ENCODE measurements at places on chromosomes 12 and 14.

GRCh38 chr12:89064151-89064550, 288.1 kb downstream of the DUSP6 start:
- no peak for DNase-seq

DNA sequence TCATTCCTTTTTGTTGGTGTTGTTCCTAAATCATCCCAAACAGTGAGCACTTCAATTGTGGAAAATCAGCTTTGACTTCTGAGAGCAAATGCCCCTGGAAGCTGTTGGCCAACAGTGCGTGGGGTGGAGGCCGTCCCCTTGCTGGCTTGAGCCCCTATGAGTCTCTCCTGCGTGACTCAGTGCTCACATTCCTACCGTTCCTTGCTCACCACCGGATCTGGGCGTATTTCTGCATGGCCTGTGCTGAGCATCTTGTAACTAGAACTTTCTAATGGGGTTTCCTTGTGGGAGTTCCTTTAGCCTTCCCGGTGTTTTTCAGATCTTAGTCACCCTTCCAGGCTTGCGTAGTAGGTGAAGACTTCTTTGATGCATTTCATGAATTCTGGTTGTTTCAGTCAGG, 14.7 kb downstream of the SERPINA1 start:
- no peak for DNase-seq

GRCh38 chr14:105094193-105094907, 29.1 kb upstream of the GPR132 start:
- DNase-seq = no peak

DNA sequence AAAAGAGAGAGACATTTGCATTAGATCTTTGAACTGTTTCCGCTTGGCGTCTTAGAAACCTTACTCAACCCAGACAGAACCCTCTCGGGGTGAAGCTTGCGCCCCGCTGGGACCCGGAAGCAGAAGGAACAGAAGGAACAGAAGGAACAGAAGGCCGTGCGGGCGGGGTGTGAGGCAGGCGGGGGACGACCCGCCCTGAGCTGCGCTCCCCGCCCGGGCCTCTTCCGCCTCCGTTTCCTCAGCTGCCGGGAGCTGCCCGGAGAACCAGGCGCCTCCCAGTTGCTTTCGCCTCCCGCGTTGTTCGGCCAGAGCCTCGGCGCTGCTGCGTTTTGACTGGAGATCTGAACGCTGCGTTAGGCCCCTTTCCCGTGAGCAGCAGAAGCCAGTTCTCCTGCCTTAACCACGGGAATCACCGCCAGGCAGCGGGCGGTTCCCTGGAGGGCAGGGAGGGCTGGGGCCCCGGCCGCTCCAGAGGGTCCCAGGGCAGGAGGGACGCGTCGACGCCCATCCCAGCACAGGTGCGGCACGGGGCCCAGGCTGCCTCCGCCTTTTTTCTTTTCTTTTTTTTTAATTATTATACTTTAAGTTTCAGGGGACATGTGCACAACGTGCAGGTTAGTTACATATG, 19.3 kb upstream of the MMP17 start:
- DNase-seq = peak; percentile 82

DNA sequence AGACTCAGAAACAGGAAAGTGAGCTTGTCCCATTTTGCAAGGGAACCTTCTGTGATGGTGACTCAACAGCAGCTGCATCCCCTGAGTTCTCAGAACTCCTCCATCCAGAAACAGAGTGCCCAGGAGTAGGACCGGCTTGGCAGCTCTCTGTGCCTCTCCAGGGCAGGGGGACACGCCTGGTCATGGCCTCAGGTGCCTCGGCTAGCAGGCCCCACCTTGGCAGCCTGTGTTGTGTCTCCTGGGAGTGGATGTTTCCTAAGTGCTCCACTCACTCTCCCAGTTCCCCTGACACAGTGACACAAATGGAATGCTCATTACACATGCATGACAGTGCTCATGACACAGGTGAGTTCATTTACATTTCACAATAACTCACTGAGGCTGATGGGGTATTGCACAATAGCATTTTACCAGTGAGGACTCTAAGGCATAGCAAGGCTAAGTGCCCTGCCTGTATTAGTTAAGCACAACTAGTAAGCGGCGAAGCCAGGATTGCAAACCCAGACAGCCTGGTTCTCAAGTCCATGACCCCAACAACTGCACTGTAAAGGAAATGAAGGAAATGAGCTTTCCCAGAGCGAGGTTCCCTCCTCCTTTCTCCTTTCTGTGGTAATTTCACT, 47.4 kb downstream of the CALM1 start:
- no peak for DNase-seq

- DNase-seq = no peak
Observed at GRCh38 chr12:104620837-104621531, 164.2 kb downstream of the CHST11 start.

GRCh38 chr14:87450193-87450592, 542.8 kb downstream of the GALC start:
- DNase-seq = no peak

DNA sequence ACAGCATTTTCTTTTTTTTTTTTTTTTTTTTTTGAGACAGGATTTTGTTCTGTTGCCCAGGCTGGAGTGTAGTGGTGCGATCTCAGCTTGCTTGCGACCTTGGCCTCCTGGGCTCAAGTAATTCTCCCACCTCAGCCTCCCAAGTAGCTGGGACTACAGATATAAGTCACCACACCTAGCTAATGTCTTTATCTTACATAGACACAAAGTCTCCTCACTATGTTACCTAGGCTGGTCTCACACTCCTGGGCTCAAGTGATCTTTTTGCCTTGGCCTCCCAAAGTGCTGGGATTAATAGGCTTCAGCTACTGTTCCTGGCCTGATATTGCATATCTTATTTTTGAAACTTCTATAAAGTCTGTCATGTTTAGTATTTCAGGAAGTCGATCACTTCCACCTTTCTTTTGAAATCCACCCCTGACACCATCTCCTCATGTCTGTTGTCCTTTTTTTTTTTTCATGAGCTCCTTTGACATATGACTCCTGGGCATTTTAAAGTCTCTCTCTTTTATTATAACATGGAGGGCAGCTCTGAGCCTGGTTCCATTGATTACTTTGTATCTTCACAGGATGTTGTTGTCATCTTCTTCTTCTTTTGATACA, 5.9 kb upstream of the A2ML1 start:
- DNase-seq = no peak

- no peak for DNase-seq
Observed at GRCh38 chr14:98015921-98016320, 1218.7 kb downstream of the VRK1 start.

DNA sequence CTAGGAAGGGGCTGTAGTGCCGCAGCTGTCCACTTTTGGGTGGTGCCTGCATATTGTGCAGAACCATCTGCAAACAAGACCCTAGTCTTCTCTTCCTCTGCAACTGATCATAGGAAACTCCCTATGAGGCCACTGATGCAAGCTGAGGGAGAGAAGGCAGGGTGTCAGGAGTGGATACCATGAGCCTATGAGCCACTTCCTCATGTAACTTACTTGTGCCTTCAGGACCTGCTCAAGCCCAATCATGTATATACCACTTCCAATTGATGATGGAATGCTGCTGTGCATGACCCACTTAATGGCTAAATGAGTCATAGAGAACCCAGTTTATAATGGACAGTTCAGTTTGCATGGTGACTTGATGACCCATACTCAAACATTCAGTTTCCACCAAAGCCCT, 107.9 kb downstream of the ALG10B start:
- no peak for DNase-seq

GRCh38 chr12:130041983-130042812, 120.1 kb upstream of the FZD10 start:
- DNase-seq = no peak

DNA sequence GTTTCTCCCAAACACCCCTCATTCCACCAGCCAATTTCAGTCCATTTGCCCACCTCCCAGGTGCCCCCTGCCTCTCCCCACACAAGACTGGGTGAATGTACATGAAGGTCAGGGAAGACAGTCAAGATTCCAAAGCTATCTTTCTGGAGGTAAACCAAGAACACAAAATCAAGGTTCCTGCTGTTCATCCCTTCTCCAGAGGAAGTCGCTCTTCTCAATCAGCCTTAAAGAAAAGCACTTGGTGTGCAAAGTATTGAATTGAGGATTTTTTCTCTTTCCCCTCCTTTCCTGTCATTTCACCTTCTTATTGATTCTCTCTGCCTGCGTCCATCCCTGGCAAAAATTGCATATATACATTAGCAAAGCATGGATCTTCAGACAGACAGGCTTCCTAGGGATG, 4.5 kb downstream of the GRIN2B start:
- no peak for DNase-seq

- DNase-seq = no peak
Observed at GRCh38 chr14:104730487-104730886, 6.5 kb downstream of the ADSS1 start.

GRCh38 chr14:39372656-39373055, 59.6 kb downstream of the FBXO33 start:
- no peak for DNase-seq

GRCh38 chr12:8562310-8562709, 21.6 kb upstream of the CLEC4E start:
- no peak for DNase-seq

DNA sequence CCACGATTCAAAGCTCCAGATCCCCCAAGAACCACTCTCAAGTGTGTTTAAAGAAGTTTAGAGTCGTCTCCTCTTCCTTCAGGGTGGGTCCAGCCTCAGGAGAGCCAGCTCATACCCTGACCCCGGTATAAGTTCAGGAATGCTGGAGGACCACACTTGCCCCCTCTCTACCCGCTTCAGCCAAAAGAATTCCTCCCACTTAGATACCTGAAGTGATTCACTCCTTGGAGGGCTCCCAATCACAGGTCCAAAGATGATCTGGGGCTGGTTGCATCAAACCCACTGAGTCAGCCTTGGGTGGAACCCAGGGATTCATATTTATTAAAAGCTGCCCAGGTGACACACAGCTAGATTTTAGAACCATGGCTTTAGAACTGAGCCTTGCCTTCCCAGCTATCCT, 133.5 kb upstream of the PARP11 start:
- DNase-seq = no peak

DNA sequence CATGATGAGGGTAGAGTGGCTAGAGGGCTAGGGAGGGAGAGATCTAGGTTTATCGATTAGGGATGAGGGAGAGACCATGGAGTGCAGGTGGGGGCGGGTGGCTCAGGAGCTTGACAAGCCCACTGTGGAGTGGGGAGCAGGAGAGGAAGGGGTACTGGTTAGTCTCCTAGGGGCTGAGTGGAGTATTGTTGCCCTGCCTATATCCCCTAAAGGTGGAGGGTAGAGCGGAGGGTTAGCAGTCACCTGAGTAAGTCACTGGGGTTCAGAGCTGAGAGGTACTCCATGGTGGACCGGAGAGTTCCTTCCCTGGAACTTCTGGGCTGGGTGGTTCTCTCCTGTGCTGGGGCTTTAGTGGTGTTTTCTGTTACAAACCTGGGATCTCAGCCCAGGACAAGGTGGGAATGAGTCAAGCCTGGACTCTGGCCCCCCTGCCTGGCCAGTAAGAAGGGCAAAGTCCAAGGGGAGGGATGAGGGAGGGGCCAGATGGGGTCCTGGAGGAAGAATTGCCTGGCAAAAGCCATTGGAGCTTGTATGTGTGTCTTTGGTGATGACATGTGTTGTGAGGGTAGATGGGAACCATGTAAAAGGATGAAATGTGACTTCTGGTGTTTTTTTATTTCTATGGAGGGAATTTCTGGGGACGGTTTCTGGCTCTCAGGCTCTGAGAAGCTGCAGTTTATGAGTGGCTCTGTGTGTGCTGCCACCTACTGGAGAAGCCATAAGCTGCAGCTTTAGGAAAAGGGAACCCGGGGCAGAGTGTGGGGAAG, at the start of gene CIDEB:
TSS of gene CIDEB (minus strand) at position 403 of the 767 bp plus-strand sequence. CDS start at position 284, 119 bp downstream.
- peak; percentile 79 for DNase-seq

- DNase-seq = peak; percentile 72
Observed at GRCh38 chr14:73787486-73788316, 63.9 kb upstream of the PTGR2 start.

GRCh38 chr14:85788470-85789233, 258.7 kb downstream of the FLRT2 start:
- no peak for DNase-seq

- no peak for DNase-seq
Observed at GRCh38 chr14:95547626-95548327, 12.9 kb downstream of the GLRX5 start.

DNA sequence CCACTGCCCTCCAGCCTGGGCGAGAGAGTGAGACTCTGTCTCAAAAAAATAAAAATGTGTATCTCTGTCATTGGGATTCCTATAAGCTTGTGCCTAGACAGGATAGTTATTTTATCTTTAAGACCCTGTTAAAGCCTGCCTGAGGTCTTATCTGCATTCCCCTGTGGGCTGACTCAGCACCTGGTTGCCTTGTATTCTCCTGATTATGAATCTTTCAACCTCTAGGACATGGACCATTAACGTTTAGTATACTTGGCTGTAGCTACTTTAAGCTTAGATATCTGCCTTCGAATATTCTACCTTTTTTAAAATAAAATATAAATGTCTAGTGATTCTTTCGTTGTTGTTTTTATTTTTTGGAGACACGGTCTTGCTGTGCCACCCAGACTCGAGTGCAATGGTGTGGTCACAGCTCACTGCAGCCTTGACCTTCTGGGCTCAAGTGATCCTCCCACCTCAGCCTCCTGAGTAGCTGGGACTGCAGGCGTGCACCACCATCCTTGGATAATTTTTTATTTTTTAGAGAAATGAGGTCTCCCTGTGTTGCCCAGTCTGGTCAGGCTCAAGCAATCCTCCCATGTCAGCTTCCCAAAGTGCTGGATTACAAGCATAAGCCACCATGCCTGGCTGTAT, 41.3 kb downstream of the RESF1 start:
- DNase-seq = no peak

DNA sequence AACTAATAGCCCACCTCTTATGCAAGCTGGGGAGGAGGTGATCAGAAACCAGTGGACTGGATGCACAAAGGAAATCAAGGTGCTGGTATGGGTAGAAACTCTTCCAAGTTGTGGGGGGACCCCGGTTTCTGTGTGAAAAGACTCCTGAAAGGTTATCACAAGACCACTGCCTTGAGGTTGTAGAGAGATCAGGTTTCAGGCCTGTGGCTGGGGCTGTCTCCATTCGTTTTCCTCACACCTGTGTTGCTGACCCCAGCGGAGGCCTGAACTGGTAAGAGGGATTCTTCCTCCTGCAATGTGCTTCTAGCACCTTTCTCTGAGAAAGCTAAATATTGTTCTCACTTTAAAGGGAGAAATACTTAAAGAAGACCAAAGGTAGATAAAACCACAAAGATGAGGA, 9.3 kb upstream of the OR4K5 start:
- DNase-seq = no peak

DNA sequence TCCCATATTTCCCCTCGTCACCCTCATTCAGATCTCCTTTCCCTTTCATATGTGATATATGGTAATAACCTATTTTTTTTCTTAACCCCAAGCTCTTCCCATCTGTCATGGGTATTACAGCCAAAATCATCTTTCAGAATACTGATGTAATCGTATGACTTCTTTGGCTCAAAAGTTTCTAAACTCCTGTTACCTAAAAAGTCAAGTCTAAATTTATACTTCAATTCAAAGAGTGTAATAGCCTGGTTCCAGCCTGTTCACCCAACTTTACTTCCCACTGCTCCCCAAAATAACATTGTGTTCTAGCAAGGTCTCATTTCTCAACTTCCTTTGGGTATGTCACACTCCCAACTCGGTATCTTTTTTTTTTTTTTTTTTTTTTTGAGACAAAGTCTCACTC, 48.5 kb downstream of the TBK1 start:
- DNase-seq = no peak

- DNase-seq = no peak
Observed at GRCh38 chr14:100982762-100983161, 79.2 kb upstream of the RTL1 start.

- DNase-seq = no peak
Observed at GRCh38 chr12:43066471-43066870, 476.9 kb upstream of the PRICKLE1 start.
